ENCODE measurements at places on chromosomes 6 and 20.

DNA sequence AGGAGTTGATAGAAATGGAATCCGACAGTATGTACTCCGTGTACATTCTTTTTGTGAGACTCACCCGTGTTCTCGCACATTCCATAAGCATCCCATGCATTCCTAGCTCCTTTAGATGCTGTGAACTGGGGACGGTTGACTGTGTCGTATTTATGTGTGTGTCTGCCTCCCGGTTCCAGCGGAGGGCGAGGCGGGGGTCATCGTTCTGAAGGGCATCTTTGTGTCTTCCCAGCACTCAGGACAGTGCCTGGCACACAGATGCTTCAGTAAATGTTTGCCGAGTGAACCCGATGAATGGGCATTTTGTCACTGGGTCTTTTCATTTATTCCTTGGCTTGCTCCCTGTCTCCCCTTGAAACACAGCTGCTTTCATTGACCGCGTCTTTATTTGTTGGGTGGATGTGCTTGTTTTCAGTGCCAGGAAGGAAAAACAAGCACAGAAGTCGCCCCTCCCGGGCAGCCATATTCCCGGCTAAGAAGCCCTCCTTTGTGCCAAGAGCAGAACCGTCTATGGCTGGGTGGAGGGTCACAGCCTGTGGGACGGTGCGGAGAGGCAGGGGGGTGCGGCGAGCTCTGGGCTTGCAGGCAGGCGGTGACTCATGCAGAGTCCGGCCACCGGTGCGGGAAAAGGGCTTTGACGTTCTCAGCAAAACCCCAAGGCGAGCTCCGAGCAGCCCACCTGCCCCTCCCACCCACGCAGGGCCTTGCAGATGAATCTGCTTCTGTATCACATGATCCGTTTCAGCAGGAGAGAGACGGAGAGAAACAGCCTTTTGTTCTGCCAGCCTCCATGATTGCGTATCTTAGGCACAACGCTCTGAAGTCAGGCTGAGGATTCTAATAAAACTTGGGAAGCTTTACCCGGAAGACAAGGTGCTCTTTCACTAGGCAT lies 11.2 kb upstream of the PSMG4 start:
- no peak for DNase-seq

DNA sequence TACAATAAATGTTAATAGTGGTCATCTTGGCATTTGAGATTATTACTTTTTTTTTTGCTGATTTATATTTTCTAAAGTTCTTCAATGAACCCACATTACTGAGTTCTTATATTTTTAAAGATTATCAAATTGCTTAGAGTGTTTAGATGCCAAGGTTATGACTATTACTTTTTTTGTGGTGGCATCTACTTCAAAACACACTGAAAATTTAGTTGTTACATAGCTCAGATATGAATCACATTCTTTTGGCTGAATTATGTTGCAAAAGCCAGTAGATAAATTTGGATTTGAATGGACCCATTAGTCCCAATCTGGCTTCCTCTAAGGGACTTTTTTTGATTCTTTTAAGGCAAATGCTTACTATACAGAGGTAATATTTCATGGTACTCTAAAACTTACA lies 8.9 kb downstream of the UTRN start:
- DNase-seq = no peak

DNA sequence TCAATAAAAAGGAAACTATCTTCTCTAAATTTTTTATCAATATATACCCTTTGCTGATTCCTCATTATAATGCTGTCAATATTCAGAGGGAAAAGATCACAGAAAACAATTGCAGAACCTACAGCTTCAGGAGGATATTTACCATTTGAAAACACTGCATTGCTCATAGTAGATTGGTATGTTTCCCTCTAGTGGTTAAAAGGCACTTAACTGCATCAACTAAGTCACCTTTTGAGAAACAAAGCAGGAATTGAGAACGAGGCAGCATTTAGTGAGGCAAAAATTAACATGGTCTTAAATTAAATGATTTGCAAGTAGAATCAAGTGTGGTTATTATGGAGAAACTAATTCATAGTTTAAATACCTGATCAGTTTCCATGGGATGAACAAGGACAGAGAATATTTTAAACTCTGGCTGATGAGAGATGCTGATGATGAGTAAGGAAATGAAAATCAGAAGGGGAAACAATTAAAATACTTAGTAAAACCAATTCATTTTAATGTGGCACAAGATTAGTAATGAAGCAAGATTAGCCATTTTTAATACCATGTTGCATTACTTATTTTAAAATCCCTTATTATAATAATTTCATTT lies 642.1 kb downstream of the EPHA7 start:
- no peak for DNase-seq

DNA sequence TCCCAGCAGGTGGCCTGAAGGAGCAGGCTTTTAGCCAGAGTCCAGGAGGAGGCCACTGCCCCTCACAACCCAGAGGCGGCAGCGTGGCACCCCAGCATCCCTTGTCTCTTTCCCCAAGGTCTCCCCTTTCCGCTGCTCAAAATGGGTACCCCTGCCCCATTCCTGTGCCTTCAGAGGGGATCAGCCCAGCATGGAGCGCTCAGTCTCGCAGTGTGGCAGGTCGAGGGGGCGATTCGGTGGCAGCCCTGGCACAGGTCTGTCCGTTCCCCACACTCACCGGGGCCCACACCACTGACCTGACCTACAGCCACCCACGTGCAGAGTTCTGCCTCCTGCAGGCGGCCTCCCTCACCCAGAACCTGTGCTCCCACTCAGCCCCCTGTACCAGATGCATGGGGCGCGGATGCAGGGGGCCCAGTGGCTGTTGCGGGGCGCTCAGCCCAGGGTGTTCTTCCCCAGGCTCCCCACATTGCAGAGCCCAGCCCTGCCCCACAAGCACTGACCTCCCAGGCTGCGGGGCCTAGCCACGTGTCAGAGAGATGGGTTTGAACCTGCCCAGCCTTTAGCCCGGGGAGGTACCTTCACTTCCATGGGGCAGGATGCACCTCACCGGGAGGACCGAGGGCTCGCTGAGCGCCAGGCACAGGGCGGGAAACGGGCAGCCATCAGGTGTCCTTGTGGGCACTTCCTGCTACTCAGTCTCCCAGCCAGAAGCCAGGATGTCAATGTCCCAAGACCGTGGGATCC lies 41.8 kb downstream of the DSTN start:
- DNase-seq = no peak

- no peak for DNase-seq
Observed at GRCh38 chr6:146047371-146047770, 18.5 kb downstream of the GRM1 start.

DNA sequence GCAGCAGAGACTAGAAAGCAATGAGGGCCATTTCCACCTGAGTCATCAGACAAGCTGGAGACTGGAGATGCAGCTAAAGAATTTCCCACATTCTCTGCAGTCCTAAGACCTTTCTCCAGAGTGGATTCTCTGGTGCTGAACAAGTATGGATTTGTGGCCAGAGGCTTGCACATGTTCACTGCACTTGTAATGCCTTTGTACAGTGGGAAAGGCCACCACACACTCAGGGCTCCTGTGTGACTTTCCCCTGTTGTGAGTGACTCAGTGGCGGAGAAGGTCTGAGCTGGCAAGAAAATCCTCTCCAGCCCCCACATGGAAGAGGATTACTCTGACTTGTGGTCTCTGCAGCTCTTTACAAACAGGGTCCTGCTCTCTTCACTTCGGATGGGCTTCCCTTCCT lies 192.3 kb downstream of the C6orf118 start:
- DNase-seq = no peak

GRCh38 chr6:128509709-128510108 lies 10.7 kb downstream of the PTPRK start:
- DNase-seq = no peak

GRCh38 chr20:52534616-52535015 lies 343.0 kb upstream of the ZFP64 start:
- DNase-seq = no peak

DNA sequence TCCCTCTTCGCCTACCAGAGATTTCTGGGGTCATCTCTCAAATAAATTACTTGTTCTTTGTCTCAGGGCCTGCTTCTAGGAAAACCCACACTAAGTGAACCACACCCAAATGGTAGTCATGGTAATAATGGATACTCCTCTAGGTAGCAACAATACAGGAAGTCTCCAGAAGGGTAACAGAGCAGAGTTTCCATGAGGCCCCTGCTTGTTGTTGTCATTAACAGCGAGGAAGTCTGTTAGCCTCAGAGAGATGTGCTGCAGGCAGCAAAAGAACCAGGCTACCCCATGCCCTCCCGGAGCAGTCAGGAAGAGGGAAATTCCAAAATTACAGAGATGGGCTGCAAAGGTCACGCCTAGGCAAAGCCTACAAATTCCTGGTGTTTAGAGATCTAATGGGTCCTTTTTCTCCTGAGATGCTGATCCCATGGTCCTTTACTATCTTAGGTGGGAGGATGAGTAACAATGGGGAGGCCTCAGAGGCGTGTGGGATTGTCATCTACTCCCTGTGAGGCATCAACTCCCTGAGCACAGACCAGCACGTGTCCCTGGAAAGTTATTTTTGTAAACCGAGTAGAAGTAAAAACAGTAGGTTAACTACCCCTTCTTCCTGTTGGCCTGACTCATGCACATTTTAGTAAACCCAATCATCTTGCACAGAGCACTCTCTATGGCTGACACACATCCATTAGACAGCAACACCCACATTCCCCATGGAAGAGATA lies 10.1 kb downstream of the ISM1 start:
- DNase-seq = no peak

DNA sequence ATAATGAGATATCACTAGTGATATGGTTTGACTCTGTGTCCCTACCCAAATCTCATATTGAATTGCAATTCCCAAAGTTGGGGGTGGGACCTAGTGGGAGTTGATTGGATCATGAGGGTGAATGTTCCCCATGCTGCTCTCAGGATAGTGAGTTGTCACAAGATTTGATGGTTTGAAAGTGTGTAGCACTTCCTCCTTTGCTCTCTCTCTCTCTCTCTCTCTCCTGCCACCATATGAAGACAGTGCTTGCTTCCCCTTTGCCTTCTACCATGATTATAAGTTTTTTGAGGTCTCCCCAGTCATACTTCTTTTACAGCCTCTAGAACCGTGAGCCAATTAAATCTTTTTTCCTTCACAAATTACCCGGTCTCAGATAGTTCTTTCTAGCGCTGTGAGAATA lies 1002.0 kb upstream of the ADGRB3 start:
- DNase-seq = no peak

- no peak for DNase-seq
Observed at GRCh38 chr6:5566718-5567117, 305.4 kb downstream of the FARS2 start.

DNA sequence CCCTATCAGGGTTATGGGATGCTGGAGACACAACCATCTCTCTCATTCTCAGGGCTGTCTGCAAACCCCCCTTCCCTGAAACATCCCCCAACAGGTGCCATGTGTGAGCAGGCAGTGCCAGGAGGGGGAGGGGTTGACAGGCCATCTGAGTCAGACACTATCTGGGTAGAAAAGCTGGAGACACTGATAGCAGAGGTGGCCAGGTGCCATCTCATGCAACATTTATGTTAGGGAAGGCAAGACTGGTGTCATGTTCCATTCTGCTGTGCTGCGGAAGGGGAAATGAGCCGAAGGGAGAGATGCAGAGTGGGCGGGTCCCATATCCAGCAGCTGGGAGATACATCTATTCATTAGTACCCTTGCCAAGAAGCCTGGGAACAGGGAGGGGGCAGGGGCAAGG lies 3.5 kb downstream of the LHFPL5 start:
- DNase-seq = no peak

- no peak for DNase-seq
Observed at GRCh38 chr20:63924241-63924640, 29.3 kb downstream of the DNAJC5 start.

DNA sequence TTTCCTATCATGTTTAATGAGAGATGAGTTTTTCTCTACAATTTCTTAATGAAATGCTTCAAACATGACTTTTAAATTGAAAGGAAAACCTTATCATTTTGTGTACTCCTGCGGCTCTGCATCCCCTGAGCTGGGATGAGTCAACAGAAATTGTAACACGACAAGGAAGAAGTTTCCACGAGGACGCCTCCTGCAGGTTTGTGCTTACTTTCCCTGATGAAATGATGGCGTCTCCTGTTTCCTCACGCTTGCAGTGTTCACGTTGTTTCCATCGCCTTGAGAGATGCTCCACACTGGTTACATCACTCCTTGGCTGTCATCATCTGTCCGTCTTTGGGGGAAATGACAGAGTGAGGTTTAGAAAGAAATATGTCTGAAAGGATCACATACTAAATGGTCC lies 233.7 kb upstream of the ZFP64 start:
- DNase-seq = no peak

DNA sequence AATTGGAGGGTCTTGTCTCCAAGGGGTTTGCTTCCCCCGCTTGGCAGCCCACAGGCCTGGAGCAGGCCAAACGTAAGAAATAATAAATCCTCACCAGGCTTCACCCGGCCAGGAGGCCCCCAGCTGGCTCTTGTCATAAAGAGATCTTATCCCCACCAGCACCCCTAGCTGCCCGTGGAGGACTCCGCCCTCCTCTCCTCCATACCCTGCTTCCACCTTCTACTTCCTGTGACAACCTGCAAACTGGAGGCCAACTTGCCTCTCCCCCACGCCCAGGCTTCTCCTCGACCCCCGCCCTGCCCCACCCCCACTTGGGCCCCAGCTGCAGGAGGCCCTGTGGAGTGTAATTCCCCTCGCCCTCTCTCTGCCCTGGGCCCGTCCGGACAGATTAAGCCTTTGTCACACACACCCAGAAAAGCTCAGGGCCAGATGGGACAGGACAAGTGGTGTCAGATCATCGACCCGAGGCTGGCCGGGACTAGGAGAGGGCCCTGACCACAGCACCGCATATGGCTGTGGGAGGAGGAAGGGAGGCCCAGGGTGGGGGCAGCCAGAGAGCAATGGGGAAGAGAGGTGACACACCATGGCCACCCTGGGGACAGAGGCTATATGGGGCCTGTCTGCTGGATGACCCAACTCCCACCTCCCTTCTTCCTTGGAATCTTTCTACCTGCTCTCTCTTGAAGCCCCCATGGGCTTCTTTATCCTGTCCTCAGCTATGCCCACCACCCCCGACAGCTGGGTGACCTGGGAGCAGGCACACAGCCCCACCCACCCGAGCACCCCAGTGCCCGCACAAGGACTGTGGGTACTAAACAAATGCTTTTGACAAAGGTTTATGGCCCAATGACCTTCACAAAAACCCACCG lies 3.9 kb downstream of the NOL4L start:
- DNase-seq = no peak

DNA sequence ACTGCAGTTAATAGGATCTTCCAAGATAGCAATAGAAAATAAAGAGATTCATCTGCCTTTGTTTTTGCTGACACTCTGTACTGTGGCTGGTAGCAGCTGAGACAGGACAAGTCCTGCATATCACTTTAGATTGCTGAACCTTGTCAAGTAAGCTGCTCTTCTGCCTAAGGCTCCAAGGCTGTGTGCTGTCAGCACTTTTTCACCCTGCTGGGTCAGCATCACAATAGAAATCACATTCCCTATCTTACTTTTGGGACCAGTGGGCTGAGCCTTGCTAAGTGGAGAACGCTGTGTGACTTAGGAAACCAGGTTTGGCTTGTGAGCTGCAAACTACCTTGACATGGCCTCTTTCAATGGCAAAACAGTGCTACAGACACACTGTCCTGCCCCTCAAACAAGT lies 263.9 kb downstream of the FRK start:
- DNase-seq = no peak

GRCh38 chr6:11397622-11398450 lies 139.7 kb upstream of the TMEM170B start:
- no peak for DNase-seq
